ENCODE measurements at places on chromosomes 7 and 10.

DNA sequence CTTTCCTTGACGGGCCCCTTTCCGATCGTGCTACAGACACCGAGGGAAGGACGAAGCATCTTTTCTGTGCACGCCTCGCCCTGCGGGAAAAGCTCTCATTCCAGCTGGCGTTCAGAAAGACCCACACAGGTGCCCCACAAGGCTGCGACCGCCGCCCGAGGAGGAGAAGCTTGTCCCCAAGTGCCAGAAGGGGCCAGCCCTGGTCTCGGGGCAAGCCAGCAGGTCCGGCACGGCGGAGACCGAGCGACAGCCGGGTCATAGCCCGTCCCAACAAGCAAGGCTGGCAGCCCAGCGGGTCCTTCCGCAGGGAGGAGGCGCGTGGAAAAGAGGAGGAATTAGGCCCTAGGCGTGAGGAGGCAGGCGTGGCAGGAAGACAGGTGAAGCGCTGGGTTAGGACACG is 62.7 kb downstream of the TNRC18 start:
- DNase-seq, result no peak

DNA sequence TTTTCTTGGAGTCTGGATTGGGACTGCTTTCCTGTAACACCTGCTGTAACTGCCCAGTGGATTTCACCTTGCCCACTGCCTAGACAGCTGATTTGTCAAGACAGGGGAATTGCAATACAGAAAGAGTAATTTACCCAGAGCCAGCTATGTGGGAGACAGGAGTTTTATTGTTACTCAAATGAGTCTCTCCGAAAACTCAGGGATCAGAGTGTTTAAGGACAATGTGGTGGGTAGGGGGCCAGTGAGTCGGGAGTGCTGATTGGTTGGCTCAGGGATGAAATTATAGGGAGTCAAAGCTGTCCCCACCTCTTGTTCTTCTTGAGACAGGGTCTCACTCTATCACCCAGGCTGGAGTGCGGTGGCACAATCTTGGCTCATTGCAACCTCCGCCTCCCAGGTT is 25.2 kb upstream of the BNIP3 start:
- DNase-seq, result no peak

DNA sequence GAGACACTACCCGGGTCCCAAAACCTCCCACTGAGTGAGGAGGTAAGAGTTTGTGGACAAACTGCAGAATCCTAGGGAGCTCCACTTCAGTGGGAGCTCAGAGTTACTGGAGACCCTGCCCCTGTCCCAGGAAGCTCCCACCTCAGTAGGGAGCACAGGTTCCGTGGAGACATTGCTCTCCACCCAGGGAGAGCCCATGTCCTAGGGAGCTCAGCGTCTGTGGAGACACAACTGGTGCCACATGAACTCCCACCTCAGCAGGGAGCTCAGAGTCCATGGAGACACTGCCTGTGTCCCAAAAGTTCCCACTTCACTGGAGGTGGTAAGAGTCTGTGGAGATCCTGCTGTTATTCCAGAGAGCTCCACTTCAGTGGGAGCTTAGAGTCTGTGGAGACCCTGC is 6.3 kb downstream of the MYO1G start:
- no peak for DNase-seq

- DNase-seq, result peak; percentile 57
These were observed 14.7 kb downstream of the FAM241B start for GRCh38 chr10:69644658-69645295.

- DNase-seq, result no peak
These were observed 27.4 kb upstream of the GOLGA7B start for GRCh38 chr10:97822261-97822687.

- DNase-seq, result no peak
These were observed 2.0 kb downstream of the GAL3ST4 start for GRCh38 chr7:100166317-100166940.

DNA sequence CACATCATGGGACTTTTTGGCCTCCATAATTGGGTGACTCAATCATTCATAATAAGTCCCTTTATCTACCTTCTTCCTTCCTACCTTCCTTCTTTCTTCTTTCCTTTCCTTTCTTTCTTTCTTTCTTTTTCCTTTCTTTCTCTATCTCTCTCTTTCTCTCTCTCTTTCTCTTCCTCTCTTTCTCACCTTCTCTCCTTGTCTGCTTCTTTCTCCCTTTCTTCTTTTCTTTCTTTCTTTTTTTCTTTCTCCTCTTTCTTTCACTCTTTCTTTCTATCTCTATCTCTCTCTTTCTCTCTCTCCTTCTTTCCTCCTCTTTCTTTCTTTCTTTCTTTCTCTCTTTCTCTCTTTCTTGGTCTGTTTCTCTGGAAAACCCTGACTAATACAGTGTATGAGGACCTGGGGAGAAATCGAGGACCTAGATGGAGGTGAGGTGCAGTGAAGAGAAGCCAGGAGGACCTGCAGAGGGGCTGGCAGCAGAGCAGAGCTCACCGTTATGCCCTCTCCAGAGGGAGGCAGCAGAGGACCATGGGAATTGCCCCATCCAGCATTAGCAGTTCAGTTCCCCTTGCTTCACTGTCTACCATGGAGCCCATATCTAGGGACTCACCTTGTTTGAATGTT is 52.7 kb upstream of the BTRC start:
- peak; percentile 57 for DNase-seq

GRCh38 chr10:104686829-104687228 is 45.7 kb downstream of the SORCS3 start:
- no peak for DNase-seq

- no peak for DNase-seq
These were observed 66.4 kb upstream of the SCIN start for GRCh38 chr7:12504149-12504548.

DNA sequence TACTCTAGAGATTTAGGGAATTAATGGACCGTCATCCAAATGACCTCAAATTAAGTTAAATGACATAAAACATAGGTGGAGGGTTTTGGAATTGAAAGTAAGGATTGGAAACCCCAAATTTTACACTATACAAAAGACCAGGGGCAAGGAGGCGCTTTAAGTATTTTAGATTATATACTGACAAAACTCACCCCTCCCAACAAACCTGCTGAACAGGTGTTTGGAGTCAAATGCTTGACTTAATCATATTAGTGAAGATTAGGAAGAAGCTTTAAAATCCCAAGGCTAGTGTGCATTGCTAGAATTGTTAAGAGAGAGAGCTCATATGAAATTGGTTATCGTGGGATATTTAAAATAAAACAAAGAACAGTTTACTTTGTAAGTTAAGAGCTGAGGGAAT is at the start of gene GNGT1:
Gene GNGT1, plus strand, starts transcription at position 301 of the 400 bp plus-strand sequence. CDS start 180 bp downstream, outside the sequence.
- DNase-seq, result no peak

- DNase-seq, result no peak
These were observed 1.1 kb upstream of the HOXA13 start for GRCh38 chr7:27200761-27201579.

GRCh38 chr10:133555521-133555920 is 9.9 kb downstream of the SYCE1 start:
- DNase-seq, result no peak

DNA sequence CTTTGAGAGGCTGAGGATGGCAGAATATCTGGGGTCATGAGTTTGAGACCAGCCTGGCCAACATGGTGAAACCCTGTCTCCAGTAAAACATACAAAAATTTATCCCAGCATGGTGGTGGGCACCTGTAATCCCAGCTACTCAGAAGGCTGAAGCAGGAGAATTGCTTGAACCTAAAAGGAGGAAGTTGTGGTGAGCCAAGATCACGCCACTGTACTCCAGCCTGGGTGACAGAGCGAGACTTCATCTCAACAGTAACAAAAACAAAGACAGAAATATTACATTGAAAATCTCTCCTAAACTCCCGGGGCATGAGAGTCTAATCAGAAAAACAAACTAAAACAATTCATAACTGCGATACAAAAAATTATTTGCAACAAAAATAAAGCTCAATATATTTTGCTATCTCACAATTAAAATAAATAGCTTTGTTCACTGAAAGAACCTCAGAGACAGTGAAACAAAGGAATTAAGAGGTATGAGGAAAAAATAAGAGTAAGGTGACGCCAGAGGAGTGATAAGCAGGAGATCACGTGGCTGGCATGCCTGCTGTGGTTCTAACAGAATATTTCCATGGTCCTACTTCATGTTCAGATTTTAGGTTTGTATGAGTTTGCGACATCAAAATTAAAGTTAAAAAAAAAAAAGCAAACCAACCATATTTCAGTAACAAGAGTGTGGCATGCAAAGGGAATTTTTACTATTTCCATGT is 527.7 kb upstream of the POM121L12 start:
- no peak for DNase-seq

DNA sequence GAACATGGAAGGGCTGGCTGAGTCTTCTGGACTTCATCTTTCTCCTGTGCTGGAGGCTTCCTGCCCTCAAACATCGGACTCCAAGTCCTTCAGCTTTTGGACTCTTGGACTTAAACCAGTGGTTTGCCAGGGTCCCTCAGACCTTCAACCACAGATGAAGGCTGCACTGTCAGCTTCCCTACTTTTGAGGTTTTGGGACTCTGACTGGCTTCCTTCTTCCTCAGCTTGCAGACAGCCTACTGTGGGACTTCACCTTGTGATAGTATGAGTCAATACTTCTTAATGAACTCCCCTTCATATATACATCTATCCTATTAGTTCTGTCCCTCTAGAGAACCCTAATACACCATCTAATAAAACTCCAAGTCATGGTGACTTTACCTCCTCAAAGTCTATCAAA is 4.0 kb upstream of the CLEC5A start:
- no peak for DNase-seq

- DNase-seq, result no peak
These were observed 265.1 kb downstream of the ZEB1 start for GRCh38 chr10:31584098-31584631.

GRCh38 chr10:9734218-9734617 is 1283.5 kb upstream of the CELF2 start:
- DNase-seq, result no peak

GRCh38 chr7:97390052-97390451 is 272.6 kb downstream of the SDHAF3 start:
- DNase-seq, result no peak

GRCh38 chr10:109912335-109913281 is 10.7 kb downstream of the XPNPEP1 start:
- no peak for DNase-seq

DNA sequence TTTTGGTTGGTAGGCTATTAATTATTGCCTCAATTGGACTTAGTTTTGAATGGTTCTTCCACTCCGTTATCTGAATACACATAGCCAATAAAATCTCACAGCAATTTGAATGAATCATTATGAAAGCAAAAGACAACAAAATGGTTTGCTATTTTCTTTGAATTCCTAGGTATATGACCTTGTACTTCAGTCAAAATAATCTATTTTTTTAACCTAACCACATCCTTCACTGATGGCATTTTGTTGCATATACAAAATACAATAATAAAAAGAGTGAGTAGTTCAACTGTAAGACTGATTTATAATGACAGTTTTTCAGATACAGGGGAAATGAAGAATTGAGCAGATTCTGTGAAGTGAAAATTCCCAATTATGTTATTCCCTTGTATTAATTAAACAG is 433.1 kb downstream of the HTR7 start:
- DNase-seq, result no peak

Measured in activated CD4-positive, alpha-beta T cell treated with anti-CD3 and anti-CD28 coated beads, Interleukin-10, Interleukin-2, amounts not matched to agents 100 ng/mL and 50 ng/mL, durations not matched to agents 16 hours and 8 hours (primary cell).